ENCODE measurements at places on chromosomes 7 and 10.
A peak's percentile ranks its signal among the peaks of the same experiment; 100 is the strongest.

- peak; percentile 71 for DNase-seq
These were observed 509.7 kb upstream of the PODXL start for GRCh38 chr7:132065989-132066603.

DNA sequence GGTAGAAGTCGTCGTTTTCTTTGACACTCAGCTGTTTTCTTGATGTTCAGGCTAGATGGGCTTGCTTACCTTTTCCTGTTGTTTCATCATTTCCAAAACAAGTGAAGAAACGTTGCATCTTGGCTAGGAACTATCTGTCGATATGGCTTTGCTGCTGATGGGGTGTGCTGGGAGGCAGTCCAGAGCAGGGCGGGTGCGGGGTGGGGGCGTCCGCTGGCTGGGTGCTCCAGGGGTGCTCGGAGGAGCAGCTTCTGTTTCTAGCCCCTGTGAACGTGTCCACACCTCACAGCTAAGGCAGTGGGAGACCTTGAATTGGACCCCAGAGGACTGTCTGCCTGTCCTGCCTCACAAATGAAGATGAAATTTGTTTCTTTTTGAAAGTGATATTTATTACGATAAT is 7.6 kb upstream of the SUN1 start:
- no peak for DNase-seq

DNA sequence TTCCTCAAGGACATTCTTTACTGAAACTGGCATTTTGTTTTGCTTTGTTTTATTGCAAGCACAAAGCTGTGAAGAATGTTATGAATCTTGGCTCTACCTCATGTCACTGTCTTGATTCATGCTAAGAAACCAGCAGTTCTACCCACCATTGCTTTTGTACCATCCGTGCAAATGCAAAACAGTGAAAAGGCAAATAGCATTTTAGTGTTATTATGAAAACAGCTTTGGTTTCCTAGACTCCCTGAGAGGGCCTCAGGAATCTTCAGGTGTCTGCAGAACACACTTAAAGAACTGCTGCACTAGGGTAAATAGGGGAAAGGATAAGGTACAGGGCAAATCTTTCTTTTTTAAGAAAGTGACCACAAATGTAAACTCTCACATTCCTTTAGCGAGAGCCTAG is 318.9 kb downstream of the AHR start:
- DNase-seq = no peak

DNA sequence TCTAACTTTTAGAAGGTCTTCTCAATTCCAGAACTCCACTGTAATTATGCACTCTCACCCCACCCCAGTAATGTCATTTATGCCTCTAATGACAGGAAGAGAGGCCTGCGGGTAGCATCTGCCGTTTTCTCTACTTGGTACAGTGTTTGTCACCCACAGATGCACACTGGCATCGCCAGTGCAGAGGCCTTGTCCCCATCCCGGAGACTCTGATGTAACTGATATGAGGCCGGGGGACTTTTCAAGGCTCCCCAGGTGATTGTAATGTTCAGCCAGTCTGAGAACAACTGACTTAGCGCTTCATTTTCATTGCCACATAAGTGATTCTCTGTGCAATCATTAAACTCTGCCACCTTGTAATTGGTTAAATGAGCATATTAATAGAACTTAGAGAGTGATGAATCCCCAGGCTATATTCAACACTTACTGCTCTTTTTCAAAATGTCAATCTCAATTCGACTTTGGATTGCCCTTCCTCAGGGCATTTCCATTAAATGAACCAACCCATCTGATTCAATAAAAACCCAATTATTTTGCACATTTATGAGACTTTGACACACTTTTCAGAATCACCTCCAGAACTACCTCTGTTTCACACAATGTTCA is 113.2 kb downstream of the HERPUD2 start:
- DNase-seq = no peak

DNA sequence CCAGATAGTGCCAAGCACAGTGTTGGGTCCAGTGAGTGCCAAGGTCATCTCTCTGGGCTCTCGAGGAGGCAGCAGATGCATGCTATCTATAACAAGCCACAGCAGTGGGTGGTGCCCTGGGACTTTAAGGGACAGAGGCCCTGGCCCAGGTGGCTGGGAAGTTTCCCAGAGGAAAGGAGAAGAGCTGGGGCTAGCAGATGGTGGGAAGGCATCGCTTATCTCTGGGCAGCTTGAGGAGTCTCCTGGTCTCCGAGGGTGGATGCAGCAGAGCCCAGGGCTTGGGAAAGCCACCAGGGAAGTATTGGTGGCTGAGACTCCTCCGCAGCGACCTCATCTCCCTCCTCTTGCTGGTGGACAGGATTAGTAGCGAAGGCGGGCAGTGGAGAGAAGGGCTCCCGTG is 63.4 kb upstream of the LRRC4 start:
- no peak for DNase-seq

- peak; percentile 57 for DNase-seq
These were observed 115.4 kb downstream of the ZMIZ1 start for GRCh38 chr10:79184145-79184625.

DNA sequence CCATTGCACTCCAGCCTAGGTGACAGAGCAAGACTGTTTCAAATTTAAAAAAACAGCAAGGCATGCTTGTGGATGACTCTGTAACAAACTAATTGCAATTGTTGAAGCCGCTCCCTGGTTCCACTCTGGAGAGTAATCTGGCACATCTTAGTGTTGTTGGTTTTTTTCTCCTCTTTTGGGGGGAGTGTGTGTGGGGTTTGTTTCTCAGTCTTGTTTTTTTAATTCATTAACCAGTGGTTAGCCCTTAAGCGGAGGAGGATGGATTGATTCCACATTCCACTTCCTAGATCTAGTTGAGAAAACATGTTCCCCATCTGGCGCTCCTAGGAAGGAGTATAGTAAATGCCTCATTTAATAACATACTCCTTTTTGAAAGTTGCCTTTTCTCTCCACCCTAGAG is 8.6 kb upstream of the ZNF713 start:
- DNase-seq = no peak

DNA sequence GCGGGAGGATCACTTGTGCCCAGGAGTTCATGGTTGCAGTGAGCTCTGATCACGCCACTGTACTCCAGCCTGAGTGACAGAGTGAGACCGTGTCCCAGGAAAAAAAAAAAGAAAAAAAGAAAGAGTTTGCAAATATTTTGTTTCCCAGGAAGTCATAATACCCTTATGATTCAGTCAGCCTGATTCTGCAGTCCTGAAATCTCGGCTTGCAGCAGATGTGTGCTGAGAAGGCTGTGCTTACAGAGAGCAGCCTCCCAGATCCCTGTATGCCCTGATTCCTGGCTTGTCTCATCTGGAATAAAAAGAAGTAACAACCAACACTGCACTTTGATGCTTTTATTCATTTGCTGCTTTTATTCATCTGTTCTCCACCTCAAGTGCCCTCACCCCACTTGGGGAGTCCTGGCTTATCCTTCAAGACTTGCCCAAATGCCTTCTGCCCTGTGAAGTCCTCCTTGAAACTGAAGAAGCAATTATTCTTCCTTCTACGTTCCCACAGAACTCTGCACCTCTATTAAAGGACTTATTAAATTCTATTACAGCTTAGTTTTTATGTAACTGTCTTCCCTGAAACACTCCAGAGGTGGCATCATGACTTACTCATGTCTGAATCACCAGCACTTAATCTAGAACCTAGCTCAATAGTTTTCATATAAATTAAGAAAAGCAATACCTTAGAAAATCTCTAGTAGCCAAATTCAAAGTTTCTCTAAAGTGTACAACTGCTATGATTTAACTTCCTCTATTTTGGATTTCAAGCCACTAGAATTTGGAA is 27.7 kb upstream of the BPGM start:
- DNase-seq = peak; percentile 76

- peak; percentile 92 for DNase-seq
These were observed 26.3 kb downstream of the DNMBP start for GRCh38 chr10:99983280-99983988.

- DNase-seq = no peak
These were observed 299.2 kb upstream of the LRGUK start for GRCh38 chr7:133827707-133828623.

GRCh38 chr7:66894463-66895080 is 26.5 kb upstream of the TMEM248 start:
- DNase-seq = peak; percentile 28

- no peak for DNase-seq
These were observed 92.8 kb downstream of the ALOX5 start for GRCh38 chr10:45466784-45467183.

GRCh38 chr7:96084881-96085553 is 236.9 kb downstream of the SLC25A13 start:
- peak; percentile 34 for DNase-seq

DNA sequence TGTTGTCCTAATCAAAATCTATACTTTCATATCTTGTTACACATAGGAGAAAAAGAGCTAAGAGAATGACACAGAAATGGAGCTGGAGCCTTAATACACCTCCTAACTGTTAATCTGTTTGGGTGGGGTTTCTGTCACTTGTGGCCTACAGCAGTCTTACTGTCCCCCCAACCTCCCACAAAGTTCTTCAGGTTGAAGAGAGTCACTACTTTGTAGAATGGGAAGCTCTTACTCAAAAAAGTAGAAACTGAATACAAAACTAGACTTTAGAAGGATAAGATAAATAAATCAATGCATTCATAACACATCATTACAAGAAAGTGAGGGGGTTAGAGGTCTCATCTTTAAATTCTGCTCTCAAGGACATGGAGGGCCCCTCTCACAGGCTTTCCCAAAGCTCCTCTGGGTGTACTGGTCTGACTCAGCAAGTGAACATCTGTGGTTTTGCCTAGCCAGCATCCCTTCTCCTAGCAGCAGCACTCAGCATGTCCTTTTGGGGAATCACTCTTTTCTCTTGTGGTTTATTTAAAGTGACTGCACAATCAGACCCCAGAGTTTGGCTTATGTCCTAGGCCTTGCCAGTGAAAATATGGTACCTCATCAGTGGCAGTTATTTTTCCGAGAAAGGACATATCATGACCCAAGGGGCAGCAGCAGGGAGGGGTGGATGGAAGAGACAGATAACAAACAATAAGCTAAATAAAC is 2.0 kb upstream of the BLVRA start:
- DNase-seq = peak; percentile 93

DNA sequence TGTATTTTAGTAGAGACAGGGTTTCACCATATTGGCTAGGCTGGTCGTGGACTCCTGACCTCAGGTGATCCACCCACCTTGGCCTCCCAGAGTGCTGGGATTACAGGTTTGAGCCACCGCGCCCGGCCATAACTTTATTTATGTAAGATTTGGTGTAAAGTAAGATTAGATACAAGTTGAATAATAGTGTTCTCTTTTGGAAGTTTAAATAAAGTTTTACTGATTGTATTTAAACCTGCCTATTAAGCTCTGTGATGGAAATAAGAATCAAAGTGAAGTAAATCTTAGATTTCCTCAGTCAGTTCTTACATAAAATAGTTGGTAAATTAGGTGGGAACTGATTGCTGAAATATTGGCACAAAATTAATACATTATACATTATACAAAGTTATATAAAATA is 86.0 kb downstream of the MKLN1 start:
- DNase-seq = no peak

DNA sequence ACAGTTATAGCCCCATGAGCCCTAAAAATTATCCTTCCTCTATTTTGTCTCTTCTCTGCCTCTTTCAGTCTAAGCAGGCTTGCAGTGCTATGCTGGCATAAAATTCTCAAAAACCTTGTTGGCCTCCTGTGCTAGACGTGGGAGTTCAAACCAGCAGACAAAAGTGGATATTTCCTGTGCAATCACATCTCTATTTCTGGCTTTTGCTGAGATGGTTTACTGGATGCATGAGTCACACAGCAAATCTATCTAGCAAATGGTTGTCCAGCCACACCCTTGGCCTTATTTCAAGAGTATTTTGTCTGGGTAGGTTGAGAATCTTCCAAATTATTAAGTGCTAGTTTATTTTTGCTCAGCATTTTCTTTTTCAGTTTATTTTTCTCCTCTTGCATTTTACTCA is 370.8 kb downstream of the CDC14C start:
- DNase-seq = peak; percentile 13

DNA sequence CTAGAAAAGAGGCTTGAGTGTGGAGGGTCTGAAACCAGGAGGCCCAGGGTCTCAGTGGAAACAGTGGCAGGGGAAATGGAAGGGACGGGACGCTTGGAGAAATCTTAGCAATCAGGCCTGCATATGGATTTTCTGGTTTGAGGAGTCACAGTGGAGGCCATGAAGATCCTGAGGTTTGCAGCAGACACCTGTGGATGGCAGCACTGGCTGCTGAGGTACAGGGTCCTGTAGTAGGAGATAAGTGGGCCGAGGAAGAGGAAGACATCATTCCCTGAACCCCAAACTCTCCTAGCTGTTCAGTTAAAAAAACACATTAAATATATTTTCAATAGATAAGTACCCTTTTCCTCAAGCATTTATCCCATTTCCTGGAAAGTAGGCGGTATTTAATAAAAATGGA is 208.8 kb upstream of the IGFBP3 start:
- no peak for DNase-seq

GRCh38 chr7:151013733-151014497 is 10.4 kb downstream of the ATG9B start:
- no peak for DNase-seq

GRCh38 chr10:118669835-118670234 is 74.4 kb upstream of the PRLHR start:
- no peak for DNase-seq

DNA sequence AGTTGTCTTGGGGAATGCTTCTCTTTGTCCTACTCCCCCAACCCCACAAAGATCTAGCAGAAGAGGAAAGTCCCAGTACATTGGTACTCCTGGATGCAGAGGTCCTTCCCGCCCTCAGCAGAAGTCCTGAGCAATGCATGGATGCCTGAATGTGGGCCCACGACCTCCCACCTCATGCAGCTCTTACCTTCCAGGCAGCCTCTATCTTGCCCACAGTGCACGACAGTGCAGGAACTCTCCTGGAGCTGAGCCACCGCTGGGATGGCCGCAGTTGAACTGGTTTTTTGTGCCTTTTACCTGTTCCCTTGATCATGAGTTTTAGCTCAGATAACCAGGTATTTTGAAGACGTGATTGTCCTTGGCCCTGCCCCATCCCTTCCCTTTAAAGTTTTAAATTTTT is 37.9 kb downstream of the LRRC4 start:
- DNase-seq = no peak

DNA sequence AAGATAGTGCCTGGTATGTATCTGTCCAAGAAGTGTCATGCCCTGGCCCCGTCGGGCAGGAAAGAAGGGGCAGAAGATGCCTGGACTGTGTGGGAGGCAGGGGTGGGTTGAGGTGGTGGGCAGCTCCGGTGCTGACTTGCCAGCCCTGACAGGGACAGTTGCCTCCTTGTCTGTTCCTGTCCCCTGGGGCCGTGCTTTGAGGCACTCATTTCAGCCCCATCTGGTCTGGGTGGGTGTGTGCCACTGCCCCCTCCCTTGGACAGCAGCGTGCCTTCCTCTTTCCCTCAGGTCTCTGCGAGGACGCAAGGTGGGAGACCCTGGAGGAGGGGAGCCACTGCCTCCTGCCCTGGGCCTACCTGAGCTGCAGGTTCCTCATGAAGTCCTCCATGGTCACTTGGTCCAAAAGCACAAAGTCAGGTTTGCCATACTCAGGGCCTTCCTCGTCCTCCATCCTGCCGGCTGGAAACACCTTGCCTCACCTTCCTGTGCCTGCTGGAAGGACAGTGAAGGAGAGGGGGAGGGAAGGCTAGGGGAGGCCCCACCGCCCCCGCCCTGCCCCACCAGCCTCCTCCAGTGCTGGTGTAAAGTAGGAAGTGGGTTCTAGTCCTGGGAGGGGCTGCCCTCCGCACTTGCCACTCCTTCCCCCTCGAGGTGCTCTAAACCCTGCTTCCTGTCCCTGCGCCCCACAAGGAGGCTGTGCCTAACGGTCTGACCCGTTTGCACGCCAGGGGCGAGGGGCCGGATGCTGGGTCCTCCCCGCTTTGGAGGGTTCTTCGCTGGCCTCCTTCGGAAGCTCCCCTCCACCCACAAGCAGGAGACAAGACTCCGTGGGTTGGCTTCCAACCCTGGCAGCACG is at the start of gene MYO1G:
Gene MYO1G, minus strand, starts transcription at position 505 of the 856 bp plus-strand sequence. Its CDS starts 54 bp downstream, at position 451.
- DNase-seq = no peak
